ENCODE measurements at places on chromosomes 2 and 18.

DNA sequence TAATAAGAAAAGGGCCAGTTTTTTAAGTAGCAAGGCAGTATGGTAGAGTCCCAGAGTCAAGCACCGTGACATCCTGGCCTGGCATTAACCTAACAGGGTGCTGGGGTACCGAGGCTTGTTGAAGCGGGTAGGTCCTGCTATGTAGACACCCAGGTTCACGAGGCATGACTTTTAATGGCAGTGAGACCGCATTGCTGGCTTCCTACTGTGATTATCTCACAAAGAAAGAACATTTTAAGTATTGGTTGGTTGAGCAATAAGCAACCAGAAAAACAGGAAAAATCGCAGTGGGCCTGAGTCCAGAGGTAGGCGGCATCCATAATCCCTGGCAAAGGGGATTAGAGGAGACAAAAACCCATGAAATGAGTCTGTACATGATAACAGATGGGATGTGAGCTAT lies 927.9 kb upstream of the ACVR2A start:
- no peak for DNase-seq

DNA sequence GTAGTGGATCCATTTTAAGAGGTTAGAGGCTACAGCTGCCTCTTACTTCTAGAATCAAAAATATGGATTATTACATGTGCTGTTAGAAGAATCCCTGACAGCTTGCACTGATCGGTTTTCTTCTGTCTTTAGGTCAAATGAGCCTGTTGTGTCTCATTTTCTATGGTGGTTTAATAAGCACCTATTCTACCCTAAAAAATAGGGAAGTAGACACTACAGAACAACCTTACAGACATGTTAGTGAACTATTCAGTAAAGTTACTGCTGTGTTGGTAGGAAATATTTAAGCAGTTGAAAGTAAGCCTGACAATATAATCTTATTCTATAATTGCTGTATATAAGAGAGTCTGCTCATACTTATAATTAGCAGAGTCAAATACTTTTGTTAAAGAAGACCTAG lies 168.5 kb upstream of the NOSTRIN start:
- DNase-seq, result no peak

DNA sequence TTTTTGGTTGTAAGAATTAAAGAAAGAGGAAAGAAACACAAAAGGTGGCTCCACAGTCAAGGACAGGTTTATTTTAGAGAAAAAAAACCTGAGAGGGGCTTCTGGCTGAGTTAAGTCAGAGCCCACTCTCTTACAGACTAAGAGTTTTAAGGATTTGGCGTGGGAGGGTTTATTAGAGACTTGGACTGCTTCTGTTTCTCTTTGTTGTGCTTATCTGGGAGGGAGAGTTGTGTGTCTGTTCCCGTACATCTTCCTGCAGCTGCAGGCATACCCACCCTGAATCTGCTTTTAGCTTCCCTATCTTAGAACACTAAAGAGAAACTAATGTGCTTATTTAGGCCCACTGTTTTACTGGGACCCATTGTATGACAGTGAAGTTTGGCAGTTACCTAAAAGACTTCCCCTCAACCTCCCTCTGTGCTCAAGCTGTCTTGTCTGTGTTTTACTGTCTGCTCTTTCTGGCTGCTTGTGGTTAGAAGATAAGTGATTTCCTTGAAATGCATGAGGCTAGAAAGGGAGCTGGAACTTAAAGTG lies 2.7 kb downstream of the RSAD2 start:
- no peak for DNase-seq

DNA sequence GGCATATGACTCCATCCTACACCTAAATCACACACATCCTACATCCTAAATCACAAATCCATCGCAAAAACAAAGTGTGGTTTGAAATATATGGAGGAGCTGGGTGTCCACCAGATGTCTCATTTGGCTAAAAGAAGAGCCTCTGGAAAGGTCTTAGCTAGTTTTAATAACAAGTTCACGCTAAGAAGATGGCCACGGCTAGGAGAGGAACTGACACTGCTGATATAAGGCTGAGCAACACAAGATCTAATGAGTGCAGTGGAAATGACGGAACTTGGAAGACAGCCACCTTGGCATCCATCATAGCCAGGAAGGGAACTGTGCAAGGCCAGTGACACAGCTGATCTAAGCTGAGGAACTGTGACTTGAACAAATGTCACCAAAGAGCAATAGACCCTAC lies 60.0 kb upstream of the AGAP1 start:
- no peak for DNase-seq

- DNase-seq, result no peak
Measured at GRCh38 chr2:68203587-68203986, 45.9 kb downstream of the PNO1 start.

GRCh38 chr2:232831496-232831895 lies 38.6 kb upstream of the SNORC start:
- DNase-seq, result no peak

- DNase-seq, result no peak
Measured at GRCh38 chr2:43223521-43224001, 2.8 kb downstream of the ZFP36L2 start.

GRCh38 chr18:3526421-3527354 lies 76.7 kb downstream of the TGIF1 start:
- DNase-seq, result no peak

GRCh38 chr18:39600894-39601293 lies 2035.3 kb upstream of the CELF4 start:
- DNase-seq, result no peak

DNA sequence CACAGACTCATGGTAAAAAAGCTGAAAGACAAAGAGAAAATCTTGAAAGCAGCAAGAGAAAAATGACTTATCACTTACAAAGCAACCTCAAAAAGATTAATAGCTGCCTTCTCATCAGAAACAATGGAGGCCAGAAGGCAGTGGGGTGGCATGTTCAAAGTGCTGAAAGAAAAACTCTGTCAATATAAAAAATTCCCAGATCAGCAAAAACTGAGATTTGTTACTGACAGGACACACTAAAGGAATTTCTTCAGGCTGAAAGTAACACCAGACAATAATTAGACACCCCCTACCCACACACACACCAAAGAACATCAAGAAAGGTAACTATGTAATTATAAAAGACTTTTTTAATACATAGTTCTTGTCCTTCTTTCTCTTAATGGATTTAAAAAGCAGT lies 311.1 kb downstream of the CLIP4 start:
- no peak for DNase-seq

- no peak for DNase-seq
Measured at GRCh38 chr2:156663757-156664409, 227.7 kb downstream of the GPD2 start.

GRCh38 chr18:42544901-42545300 lies 570.6 kb downstream of the RIT2 start:
- DNase-seq, result no peak

GRCh38 chr18:42477267-42477666 lies 522.2 kb downstream of the PIK3C3 start:
- no peak for DNase-seq

DNA sequence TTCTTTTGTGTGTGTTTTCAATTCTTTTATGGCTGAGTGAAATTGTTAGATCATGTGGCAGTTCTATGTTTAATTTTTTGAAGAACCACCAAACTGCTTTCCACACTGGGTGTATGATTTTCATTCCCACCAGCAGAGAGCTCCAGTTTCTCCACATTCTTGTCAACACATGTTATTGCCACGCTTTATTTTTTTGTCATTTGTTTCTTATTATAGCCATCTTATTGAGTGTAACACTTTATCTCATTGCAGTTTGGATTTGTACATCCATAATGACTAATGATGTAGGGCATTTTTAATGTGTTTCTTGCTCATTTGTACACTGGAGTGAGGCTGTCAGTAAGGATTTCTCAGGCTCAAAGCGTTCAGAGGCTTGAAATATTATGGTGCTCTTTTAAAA lies 184.2 kb downstream of the PIEZO2 start:
- DNase-seq, result no peak

DNA sequence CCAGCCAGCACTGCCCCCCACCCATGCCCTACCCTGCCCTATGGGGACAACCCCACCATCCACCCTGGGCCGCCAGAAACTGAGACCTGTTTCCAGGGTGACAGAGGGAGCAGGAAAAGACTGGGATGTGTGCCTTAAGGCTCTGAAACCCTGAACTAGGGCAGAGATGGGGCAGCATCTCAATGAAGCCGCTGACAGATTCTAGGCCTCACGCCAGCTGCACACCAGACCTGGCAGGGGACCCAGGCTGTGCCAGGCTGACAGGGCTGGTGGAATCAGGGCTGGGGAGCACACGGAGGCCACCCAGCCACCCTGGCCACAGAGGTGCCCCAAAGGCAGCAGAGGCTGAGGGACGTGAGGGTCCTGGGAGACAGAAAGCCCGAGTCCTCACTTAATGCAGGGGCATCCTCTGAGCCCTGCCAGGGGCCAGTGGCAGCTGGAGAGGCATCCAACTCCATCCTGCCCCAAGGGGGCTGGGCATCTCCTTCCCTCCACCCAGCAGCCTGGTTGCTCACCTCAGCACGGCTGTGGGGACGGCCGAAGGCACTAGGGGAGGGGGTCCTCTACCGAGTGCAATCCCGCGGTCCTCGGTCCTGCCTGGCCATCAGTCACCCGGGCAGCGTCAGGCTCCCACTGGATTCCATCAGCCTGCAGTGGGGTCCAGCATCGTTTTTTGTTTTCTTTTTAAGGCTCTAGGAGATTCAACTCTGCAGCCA lies 169.2 kb downstream of the ZFP36L2 start:
- no peak for DNase-seq

DNA sequence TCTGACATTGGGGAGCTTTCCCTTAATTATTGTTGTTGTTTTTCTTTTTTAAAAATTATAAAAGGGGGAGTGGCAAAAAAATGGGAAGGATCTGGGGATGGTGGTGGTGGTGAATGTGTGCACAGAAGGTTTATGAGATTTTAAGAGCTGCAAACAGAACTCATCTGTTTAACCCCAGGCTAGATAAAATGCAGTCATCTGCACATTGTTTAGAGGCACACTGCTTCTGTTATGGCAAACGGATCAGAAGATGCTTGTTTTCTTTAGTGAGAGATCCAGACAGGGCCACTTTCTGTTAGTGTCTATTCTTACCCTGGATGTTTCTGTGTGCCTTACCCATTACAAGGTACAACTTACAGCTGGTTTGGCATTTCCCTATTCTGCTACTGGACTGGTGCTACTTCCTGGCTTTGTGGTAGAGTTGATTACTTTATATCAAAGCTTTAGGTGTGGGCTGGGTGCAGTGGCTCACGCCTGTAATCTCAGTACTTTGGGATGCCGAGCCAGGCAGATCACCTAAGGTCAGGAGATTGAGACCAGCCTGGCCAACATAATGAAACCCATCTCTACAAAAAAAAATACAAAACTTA lies 68.2 kb upstream of the NRP2 start:
- DNase-seq, result no peak

GRCh38 chr2:225270861-225271260 lies 128.6 kb upstream of the NYAP2 start:
- no peak for DNase-seq

DNA sequence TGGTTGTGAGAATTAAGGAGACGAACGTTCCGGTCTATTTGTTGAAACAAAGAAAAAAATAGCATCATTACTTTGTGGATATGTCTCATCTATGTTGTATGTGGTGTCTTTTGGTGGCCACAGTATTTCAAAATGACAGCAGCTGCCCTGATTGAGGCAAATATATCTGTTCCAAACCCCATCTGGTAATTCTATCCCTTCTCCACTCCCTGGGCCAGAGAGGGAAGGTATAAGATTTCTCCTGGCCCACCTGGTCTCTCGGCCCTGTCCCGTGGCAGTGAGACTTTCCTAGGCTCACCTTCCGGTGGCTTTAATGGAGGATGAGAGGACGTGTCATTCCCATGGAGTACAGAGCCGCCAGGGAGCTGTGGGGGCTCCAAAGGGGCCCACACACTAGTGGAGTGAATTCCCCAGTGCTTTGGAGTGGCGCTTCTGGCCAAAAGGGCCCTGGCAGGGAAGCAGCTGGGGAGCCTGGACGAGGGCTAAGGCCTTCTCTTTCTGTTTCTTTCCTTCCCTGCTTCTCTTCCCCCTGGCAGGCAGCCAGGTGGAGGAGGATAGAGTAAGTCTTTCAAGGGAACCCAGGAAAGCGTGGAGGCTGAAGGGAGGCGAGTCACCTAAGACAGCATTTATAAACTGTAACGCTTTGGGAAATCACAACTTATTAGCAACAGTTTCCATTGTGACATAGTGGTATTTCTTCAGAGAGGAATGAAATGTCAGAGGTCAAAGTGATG lies 5.6 kb downstream of the FOSL2 start:
- DNase-seq, result peak; percentile 32

- no peak for DNase-seq
Measured at GRCh38 chr2:32772638-32773447, 145.0 kb downstream of the TTC27 start.

- no peak for DNase-seq
Measured at GRCh38 chr2:174477759-174478158, 9.1 kb downstream of the GPR155 start.

DNA sequence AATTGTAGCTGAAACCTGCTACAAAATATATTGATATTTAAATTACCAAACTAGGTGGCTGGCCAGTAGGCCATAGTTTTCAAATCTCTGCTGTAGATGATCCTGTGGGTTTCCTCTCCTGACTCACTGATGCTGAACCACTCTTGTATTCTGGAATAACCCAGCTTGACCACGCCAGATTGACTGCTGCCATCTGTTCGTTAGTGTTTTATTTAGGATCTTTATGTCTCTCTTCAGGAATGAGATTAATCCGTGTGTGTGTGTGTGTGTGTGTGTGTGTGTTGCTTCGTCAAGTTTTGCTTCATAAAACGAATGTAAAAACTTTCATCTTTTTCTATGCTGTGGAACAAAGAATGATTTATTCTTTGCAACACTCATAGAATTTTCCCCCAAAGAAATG lies 187.1 kb downstream of the DYSF start:
- DNase-seq, result no peak

DNA sequence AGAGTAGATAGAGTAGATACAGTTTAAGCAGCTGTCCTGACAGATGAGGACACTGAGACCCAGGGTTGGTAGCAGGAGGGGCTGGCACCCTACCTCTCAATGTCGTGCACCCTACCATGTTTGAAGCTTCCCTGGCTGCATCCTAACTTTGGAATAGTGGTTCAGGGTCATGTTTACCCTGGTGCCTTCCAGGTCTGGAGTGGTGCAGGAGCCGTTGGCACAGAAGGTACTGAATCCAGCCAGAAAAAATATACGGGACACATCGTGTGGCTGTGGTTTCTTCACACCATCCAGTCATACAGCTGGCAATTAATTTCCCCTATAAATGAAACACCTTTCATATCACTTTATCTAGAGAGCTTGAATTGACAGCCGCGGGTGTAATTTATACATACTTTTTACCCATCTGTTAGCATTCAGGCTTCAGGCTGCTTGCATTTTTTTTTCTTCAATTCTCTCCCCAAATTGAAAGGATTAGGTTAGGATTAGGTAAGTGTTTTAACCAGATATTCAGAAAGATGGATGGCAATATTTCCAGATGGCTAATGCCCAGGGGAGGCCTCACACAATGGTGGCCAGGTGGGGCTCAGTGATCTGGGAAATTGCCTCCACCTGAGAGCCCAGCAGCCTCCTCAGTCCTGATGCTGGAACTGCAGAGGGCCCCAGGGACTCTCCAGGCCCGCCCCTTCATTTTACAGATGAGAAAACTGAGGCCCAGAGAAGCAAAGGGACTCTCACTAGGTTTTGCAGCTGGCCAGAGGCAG lies 127.0 kb downstream of the CELF4 start:
- DNase-seq, result no peak

GRCh38 chr18:41977233-41977632 lies 22.2 kb downstream of the PIK3C3 start:
- no peak for DNase-seq

GRCh38 chr2:236794176-236794957 lies 224.7 kb downstream of the ACKR3 start:
- DNase-seq, result no peak
